Activated CD8-positive, alpha-beta memory T cell treated with anti-CD3 and anti-CD28 coated beads for 48 hours (primary cell): ENCODE measurements at places on chromosomes 3 and 15.

DNA sequence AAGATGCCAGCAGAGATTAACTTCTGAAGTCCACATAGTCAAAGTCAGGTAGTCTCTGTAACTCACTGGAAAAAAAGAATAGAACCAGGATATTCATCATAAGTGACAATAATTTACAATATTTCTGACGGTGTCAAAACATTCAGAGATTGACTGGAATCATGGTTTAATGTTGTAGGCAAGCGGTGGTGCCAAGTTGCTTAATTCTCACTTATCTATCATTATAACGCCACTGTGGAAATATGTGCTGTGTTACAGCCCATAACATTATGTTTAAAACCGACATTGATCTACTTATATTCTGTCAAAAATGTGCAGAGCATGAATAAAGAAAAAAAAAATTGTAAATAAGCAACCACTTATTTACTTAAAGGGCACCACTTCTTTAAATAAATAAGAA lies 801.7 kb downstream of the DIPK2A start:
- no peak for DNase-seq

GRCh38 chr15:71221417-71221816 lies 106.1 kb downstream of the THSD4 start:
- DNase-seq, result no peak

- no peak for DNase-seq
Observed at GRCh38 chr3:169298247-169298992, 365.1 kb downstream of the MECOM start.

GRCh38 chr3:4471907-4472306 lies 4.8 kb upstream of the SUMF1 start:
- DNase-seq, result no peak

DNA sequence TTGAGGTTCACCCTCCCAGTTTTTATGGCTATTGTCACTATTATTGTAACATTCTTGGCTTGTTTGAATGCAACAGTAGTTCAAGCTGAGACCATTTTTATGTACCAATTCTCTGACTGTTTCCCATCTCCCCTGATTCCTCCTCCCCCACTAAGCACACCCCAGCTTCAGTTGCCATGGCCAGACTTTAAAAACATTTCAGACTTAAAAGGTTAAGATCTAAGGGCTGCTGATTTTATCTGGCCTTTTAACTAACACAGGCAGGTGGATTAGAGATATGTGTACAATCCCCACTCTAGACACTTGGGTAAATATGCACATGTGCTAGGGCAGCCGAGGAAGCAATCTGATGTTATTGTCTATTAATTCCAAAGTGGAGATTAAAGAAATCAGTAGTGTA lies 386.3 kb upstream of the NR2F2 start:
- no peak for DNase-seq
